ENCODE measurements at places on chromosomes 16 and 17. TPM values are rescaled to one million over a fixed set of nuclear protein-coding genes. Genes with fewer than 3 reads are reported as not detected.

Gene SLC6A4
- total RNA-seq: under 0.01 TPM

Gene TNRC6C
- 0.52 TPM for total RNA-seq

DNA sequence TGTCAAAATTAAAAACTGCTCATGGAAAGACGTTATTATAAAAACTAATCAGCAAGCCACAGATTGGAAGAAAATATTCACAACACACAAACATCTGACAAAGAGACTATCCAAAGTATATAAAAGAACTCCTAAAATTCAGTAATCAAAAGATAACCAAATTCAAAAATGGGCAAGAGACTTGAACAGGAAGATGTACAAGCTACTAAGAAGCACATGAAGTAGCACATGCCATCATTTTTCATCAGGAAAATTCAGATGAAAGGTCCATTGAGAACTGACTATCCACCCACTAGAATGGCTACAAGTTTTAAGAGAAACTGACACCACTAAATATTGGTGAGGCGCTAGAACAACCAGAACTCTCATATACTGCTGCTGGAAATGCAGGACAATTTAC lies 3.4 kb upstream of the HLF start:
- no peak for DNase-seq

GRCh38 chr17:2939714-2940351 lies 123.6 kb downstream of the OR1D5 start:
- DNase-seq: no peak

Data from renal cortical epithelial cell (primary cell).